Renal cortical epithelial cell (primary cell): ENCODE measurements at places on chromosomes 12 and 14. TPM values are rescaled to one million over a fixed set of nuclear protein-coding genes. Genes with fewer than 3 reads are reported as not detected.
A peak's percentile ranks its signal among the peaks of the same experiment; 100 is the strongest.

Gene PROX2
- not detected in 2 replicates for total RNA-seq

DNA sequence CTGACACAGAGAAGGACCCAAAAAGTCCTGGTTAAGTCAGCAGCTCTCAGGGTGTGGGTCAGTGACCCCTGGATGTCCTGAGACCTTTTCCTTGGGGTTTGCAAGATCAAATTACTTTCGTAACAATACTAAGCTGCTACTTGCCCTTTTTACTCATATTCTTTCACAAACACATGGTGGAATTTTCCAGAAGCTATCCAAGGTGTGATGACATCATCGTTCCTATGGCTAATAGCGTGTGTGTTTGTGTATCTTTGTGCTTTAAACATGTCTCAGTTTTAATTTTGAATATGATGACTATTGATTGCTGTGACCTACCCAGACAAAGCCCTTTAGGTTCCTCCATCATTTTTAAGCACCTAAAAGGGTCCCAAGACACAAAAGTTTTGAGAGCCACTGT lies 176.2 kb downstream of the PHETA1 start:
- no peak for DNase-seq

GRCh38 chr14:73097421-73097820 lies 38.9 kb upstream of the PSEN1 start:
- no peak for DNase-seq

- peak; percentile 77 for DNase-seq
Observed at GRCh38 chr12:66964629-66965028, 285.8 kb upstream of the GRIP1 start.

- DNase-seq, result no peak
Observed at GRCh38 chr14:69938751-69939150, 59.5 kb downstream of the SMOC1 start.

Gene TAS2R8
- total RNA-seq, result 0.25 TPM in 1 of 2 replicates, not detected in the other

DNA sequence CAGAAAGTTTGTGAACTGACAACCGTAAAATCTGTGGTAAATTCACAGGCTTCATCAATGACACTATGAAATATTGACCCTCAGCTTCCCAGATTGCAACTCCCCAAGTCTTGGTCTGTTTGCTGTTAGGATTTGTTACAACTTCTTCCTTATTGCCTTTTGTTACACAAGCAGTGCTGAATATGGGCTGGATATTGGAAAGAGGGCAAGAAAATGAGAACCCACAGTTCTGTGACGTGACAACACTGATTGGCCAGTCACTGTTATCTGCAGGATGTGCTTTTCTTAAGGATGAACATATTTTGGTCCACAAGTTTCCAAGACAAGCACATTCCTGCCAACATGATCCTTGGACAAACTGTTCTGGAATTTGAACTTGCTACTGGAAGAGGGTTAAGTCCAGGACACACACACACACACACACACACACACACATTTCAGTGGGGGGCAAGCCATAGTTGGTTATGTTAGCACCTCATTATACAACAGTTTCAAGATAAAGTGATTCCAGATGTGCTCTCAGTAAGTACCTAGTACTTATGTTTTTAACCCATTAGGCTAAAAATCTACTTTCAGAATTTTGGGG lies 16.6 kb upstream of the SLC38A2 start:
- no peak for DNase-seq

DNA sequence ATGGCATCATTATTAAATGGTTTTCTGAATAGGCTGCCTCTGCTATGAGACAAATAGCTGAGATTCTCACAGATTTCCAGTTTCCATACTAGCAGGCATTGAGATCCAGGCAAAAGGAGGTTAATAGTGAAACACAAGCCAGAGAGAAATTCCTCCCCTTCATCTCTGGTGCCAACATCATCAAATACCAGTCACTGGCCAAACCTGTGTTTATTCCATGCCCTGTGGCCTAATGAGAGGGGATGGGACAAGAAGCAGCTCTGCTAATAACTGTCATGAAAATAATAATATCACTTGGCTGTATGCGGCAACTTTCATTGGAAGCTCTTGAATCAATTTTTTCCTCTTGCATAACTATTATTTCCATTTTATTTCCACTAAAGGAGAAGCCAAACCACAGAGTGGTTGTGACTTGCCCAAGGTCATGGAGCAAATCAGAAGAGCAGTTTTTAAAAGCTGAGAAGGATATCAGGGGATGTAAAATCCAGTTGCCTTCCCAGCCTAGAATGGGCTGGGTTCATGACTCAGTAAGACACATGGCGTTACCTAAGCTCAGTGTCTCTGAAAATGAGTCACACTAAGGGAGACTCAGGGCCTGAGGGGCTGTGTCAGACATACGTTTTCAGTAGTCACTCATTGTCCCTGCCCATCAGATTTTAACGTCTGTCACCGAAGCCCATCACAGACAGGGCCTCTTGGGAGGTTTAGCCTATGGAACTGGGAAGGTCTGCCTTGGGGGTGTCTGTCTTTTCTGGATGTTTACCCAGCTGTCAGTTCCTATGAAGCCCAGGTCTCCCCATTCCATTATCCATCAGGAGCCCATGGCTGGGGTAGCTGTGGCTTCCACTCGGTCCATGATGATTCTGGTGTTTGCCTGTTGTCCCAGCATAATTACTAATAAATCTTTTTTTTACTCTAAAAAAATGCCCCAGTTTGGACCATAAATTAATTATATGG lies 208.8 kb upstream of the EEA1 start:
- DNase-seq, result peak; percentile 91

- peak; percentile 40 for DNase-seq
Observed at GRCh38 chr14:62002642-62003041, 240.4 kb downstream of the SNAPC1 start.

DNA sequence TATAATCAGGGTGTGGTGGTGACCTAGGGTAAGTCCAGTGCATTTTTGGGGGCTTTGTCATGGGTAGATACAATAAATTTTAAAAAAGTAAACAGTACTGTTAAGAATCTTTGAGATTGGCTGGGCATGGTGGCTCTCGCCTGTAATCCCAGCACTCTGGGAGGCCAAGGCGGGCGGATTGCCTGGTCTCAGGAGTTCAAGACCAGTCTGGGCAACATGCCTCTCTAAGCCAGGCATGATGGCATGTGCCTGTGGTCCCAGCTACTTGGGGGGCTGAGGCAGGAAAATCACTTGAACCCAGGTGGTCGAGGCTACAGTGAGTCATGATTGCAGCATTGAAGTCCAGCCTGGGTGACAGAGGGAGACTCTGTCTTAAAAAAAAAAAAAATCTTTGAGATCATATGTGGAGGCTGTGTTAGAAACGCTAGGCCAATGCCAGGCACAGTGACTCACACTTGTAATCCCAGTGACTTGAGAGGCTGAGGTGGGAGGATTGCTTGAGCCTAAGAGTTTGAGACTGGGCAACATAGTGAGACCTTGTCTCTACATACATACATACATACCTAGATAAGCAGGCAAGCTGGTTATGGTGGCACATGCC lies 67.7 kb downstream of the PRKCH start:
- DNase-seq, result peak; percentile 20

- DNase-seq, result no peak
Observed at GRCh38 chr14:23725528-23725927, 89.4 kb downstream of the DHRS2 start.

DNA sequence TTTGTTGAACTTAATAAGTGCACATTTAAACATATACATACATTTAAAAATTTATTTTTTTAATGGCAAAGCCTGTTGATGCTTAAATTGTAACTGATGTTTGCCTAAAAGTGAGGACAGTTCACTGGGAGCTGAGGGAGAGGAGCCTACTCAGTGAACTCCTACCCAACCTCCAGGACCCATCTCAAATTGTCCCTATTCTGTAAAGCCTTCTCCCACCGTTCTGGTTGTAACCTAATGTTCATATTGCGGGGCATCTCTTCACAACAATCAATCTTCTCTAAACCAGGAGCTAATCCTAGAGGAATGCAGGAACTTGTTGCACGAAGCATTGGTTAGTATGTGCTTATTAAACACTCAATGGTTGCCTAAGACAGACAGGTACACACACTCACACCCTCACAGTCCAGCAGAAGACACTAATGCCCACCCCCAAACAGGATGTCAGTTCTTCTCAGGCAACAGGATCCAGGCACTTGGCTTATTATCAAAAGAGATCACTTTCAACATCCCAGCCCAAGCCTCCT lies 1.8 kb downstream of the CLMN start:
- DNase-seq, result no peak

- peak; percentile 27 for DNase-seq
Observed at GRCh38 chr14:90140298-90140955, 78.6 kb downstream of the KCNK13 start.

Gene MGP
- 0.35 and 0.80 TPM in 2 replicates for total RNA-seq

DNA sequence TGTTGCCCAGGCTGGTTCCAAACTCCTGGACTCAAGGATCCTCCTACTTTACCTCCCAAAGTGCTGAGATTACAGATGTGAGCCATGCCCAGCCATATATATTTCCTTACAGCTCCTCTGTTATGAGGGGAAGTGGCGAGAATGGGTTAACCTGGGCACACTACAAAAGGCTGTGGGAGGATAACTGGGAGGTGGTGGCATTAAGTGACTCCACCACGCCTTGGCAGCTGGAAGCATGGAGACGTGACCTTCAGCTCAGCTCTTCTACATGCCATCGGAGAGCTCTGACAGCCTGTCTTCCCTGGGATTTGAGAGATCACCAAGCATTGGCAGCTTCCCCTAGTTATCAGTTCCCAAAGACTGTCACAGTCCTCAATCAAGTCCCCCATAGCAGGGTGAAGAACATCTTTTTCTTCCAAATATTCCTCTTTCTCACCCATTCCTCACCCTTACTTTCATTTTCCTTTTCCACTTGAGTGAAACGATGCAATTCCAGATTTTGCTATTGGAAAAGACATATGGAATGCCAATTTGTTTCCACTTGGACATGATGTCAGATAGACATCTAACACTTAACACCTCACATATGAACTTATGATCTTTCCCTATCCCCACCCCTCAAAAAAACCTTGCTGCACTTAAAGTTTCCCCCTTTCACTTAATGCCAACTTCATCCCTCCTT lies 48.5 kb downstream of the PHLDA1 start:
- DNase-seq, result no peak

DNA sequence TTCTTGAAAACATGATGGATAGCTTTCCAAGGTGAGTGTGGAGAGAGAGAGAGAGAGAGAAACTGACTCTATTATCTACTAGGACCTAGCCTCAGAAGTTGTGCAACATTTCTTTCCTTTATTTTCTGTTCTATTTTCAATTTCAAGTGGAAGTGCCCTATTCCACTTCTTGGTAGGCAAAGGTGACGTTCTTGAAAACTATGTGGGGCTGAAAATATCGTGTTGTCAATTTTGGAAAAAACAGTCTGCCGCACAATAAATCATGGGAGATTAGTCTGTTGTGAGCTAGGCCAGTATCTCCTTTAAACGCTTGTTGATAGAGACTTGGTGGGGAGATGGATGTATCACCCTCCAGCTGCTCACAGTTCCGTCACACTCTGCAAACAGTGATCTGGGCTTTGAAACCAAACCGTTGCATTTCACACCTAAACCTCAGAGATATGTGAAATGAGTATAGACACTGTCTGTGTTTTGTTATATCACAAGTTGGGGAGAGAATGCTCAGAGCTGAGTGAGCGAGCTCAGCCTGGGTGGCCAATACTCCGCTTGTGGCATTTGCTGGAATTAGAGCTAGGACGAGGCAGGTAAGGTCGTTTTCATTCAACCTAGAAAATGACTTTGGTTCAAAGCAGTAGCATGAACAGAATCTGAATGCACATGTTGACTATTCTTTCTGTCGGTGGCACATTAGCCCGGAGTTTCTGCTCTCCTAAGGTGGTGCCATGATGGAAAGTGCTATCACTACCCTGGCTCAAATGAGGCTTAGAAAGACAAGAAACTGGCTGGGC lies 75.1 kb upstream of the ST8SIA1 start:
- DNase-seq, result no peak

DNA sequence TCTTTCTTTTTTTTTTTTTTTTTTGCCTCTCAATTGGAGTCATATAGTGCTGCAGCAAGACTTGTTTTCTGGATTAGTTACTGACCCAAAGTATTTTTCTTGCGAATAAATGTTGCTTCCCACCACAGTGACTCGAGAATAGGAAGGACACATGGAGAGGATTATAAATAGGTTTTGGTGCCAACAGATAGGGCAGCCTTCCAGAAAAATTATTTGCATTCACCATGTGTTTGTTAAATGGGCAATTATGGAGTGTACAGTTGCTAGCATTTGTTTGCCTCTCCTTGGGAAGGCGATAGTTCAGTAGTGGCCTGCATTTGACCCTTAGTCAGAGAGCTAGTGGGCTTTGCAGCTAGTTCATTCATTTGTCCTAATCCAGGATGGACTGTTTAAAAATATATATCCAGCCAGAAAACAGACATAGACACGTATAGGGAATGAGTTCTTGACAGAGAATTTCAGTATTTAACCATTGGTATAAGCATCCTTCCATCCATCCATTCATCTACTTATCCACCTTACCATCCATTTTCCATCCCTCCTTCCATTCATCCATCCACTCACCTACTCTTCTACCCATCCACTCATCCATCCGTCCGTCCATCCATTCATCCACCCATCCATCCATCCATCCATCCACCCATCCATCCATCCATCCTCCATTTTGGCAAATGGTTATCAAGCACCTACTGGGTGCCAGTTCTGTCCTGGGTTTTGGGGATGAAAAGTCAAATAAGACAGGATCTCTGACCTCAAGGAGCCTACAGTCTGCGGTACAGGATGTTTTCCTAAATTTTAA lies 67.5 kb downstream of the CHST11 start:
- no peak for DNase-seq

DNA sequence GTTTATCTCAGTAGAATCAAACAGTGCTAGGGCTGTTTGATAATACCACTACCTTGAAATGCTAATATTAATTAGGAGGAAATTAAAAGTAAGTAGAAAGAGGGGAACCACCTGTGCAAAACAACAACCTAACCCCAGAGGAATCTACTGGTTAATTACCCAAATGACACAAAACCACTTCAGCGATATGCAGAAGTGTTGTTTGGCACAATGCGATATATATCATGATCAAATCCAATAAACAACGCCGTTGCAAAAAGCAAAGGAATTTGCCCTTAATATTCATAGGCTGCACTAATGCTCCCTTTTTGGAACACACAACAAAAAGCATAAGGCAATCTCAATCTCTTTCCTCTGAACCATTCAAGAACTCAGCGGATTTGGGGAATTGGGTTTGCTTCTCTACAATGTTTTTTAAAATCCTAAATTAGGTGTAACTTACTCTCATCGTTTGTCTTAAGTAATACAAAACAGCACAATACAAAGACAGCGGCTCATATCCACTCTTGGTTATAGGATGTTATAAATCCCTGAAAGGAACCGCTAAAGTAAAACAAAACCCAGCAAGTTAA lies 1.5 kb downstream of the MAP4K5 start:
- no peak for DNase-seq

DNA sequence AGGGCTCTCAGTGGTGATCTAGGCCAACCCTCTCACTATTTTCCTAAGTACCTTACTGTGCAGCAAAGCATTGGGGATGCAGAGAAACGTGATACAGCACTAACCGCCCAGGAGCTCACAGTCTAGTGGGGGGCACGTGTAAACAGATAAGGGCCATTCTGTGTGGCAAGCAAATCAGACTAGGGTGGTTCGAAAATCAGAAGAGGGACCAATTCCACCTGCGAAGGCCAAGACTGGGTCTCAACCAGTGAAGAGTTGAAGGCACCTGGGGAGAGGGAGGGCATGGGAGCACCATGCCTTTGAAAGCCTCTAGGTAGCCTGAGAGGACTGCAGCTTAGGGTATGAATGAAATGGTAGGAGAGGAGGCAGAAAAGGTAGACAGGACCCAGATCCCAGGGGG lies 2.2 kb downstream of the PITPNM2 start:
- DNase-seq, result no peak

- no peak for DNase-seq
Observed at GRCh38 chr12:2691006-2691344, 103.8 kb upstream of the FKBP4 start.
